ENCODE measurements at places on chromosomes 4 and X. TPM values are rescaled to one million over a fixed set of nuclear protein-coding genes. Genes with fewer than 3 reads are reported as not detected.

Gene F8A3
- 13.1 TPM for total RNA-seq

- H3K36me3 ChIP-seq = no peaks in the 10 kb centered on the region
- no peaks in the 10 kb centered on the region for H3K27me3 ChIP-seq
- no peak overlapping the region for H3K27ac ChIP-seq
- no peak for DNase-seq
Observed at GRCh38 chrX:127764674-127765073, 287.5 kb downstream of the ACTRT1 start.

- no peak for DNase-seq
- H3K36me3 ChIP-seq = no peaks in the 10 kb centered on the region
- H3K27ac ChIP-seq = no peak overlapping the region
Observed at GRCh38 chr4:175951794-175952193, 113.8 kb upstream of the WDR17 start.

Gene PLXNB3
- total RNA-seq = 33.2 TPM

GRCh38 chrX:39875834-39876628, 221.7 kb downstream of the BCOR start:
- no peak overlapping the region for H3K4me3 ChIP-seq
- DNase-seq = no peak
- no peaks in the 10 kb centered on the region for H3K4me1 ChIP-seq
- peaks cover 3% of the 10 kb centered on the region for H3K27me3 ChIP-seq

- H3K4me1 ChIP-seq = peaks cover 11% of the 10 kb centered on the region
- DNase-seq = no peak
- H3K27ac ChIP-seq = no peak overlapping the region
Observed at GRCh38 chr4:83257811-83258210, 26.8 kb downstream of the COQ2 start.
